ENCODE measurements at places on chromosomes 3 and 15.

DNA sequence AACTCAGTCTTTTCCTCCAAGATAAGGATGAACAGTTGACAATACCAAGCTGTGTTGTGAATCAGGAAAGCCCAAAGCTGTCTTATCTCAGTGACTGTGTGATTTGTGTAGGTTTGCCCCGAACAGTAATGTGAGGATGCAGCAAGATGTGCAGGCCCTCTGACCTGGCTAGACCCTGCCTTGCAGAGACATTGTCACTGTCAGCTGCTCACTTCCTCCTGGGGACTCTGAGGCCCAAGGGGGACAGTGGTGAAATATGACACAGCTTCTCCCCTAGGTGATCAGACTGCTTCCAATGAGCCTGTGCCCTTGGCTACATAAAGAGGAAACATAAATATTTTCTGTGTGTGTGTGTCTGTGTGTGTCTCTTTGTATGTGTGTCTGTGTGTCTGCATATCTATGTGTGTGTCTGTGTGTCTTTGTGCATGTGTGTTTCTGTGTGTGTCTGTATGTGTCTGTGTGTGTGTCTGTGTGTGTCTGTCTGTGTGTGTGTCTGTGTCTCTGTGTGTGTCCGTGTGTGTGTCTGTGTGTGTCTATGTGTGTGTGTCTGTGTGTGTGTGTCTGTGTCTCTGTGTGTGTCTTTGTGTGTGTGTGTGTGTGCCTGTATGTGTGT, 21.7 kb downstream of the LRRK1 start:
- DNase-seq: no peak

DNA sequence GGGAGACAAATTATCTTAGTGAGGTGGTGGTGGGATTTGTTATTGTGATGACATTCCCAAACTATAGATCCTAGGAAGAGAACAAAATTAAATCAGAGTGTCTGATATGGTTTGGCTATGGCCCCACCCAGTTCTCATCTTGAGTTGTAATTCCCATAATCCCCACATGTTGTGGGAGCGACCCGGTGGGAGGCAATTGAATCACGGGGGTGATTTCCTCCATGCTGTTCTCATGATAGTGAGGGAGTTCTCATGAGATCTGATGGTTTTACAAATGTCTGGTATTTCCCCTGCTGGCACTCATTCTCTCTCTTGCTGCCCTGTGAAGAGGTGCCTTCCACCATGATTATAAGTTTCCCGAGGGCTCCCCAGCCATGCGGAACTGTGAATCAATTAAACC, 62.0 kb downstream of the RPL22L1 start:
- no peak for DNase-seq

GRCh38 chr3:44434834-44435510, 42.5 kb downstream of the ZNF445 start:
- DNase-seq: no peak

DNA sequence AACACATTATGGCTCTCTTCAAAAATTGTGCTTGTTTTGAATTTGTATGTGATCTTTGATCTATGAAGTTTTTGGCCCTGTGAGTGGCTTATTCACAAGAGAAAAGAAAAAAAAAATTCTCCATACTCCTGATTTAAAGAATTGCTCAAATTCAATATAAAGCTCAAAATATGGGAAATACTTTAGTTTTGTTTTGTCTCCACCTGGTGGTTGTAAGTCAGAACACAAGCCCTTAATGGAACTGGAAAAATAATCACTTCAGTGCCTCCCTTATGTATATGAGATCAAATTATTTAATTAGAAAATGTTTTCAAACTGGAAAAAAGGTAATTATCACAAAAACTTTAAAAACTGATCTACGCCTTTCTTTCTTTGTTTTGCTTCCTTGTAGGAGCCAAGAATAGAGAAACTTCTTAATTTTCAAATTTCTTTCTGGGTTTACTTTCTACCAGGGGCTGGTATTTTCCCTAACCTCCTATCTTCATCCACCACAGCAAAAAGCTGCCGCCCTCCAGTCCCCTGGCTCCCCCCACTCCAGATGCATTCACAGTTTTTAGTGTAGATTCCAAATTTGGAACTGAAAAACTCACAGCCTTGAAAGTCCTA, 50.6 kb downstream of the SERP1 start:
- no peak for DNase-seq

DNA sequence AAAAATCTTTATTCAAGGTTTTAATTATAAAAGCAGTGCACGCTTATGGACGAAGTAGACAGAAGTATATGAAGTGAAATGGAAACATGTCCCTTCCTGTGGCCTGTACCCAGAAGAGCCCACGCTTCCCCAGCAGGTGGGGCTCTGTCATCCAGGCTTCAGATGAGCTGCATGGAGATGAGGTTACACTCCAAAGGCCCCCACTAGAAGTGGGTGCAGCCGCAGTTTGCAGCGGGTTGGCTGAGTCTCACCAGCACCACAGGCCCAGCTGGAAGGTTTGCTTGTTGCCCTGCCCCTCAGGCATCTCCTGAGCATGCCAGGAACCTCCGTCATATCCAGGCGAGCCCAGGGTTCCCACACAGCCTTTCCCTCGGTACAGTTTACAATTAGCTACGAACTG, 33.1 kb downstream of the PRR20G start:
- DNase-seq: no peak

- no peak for DNase-seq
Observed at GRCh38 chr3:196654735-196655090, 15.2 kb downstream of the NRROS start.
